COR-L47 (cell line): ENCODE measurements at places on chromosomes 16 and 17.

DNA sequence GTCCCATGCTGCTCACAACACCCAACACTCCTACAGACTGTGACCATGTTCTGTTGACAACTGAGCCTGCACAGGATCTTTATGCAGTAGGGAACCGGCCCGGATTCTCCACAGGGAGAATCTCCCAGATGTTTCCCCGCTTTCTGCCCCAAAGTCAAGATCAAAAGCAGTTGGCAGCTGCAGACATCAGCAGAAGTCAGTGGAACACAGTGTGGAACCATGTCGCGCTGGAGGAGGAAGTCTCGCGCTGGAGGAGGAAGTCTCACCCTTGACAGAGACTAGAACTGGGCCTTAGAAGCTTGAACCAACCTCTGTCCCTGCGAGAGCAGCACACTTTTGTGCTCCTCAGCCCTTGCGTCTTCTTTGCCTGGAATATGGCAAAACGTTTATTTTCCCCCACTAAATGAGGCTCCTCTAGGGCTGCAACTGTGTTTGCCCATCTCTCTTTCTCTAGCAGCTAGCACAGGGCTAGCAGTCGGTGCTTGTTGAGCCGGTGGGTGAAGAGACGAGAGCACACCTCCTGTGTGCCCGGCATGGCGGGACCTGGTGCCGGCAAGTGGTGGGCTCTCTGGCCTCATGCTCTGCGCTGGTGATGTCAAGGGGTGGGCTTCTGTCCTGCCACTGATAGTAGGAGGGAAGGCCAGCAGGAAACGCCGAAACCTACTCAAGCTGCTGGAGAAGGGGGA lies 2.1 kb upstream of the MRC2 start:
- DNase-seq = no peak

GRCh38 chr16:68078701-68079375 lies 6.3 kb upstream of the NFATC3 start:
- no peak for DNase-seq

DNA sequence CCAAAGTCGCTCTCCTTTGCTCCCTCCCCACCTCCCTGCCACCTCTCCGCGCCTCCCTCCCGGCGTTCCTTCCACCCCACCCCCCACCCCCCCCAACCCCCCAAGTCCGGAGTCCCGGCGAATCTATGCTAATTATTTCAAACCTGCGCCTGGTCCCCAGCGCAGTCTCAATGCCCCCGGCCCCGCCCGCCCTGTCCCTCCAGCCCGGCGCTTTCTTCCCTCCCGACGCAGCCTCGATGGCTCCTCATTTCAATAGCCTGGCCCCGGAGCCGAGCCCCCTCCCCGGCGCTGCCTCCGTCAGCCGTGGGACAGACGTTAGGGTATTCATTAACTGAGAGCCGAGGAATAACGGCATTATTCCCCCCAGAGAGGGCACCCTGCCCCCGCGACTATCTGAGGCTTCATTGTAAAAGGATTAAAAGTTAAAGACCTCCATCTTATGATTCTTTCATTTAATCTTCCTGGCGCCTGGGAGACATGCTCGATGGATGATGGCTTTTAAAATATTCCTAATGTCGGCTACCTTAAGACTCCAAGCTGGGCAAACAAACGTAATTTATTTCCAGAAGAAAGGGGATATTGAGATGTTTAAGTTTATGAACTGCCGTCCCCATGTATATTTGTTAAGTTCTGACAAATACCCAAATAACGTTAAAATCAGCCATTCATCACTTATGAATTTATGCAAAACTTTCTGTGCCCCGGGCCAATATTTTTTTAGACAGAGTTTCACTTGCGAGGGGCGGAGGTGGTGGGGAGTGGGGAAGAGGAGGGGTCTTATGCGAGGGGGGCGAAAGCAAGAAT lies 3.4 kb downstream of the NOG start:
- no peak for DNase-seq

GRCh38 chr17:68682903-68683302 lies 81.7 kb upstream of the FAM20A start:
- peak; percentile 47 for DNase-seq

- DNase-seq = no peak
These were observed 1.8 kb upstream of the ZNRF1 start for GRCh38 chr16:74997042-74997491.

GRCh38 chr17:16915752-16916556 lies 56.0 kb downstream of the TNFRSF13B start:
- peak; percentile 25 for DNase-seq

DNA sequence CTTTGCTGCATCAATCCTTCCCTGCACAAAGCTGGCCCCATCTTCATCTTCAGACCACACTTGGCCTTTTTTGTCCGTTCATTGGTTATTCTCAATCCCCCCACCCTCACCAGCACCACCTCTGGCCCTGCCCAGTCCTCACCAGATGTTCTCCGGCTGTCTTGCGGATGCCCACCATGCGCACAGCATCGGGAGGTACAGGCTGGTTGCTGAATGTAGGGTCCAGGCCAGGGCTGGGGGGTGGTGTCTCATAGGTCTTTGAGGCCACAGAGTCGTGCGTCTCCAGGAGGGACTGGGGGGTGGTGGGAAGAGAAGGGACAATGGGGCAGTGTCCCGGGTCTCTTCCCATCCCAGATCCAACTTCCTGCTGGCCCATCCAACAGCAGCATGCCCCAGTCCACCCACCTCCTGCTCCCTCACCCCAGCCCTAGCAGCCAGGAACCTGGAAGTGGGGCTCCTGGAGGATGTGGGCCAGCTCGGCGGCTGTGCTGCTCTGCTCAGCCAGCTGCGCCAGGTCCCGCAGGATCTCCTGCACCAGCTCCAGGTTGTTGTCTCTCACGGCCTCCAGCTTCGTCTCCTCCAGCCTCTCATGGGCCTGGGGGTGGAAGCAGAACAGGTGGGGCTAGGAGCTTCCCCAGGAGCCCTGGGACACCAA lies 24.4 kb downstream of the MPP2 start:
- no peak for DNase-seq

DNA sequence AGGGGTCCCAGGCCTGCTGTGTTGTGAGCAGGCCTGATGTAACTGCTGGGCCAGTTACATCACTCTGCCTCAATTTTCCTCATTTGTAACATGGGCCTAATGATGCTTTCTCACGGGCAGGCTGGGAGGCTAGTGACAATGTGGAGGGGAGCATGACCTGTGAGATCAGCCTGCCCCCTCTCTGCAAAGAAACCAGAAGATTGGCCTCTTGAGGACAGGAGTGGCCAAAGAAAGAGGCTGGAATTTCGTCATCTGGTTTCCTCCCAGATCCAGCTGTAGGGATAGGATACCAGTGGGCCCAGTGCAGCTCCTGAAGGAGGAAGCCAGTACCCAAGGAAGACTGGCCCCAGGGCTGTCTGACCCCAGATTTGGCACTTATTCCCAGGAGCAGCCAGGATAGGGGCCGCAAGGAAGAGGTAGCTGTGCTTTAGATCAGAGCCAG lies 615 bp upstream of the SREBF1 start:
- no peak for DNase-seq

DNA sequence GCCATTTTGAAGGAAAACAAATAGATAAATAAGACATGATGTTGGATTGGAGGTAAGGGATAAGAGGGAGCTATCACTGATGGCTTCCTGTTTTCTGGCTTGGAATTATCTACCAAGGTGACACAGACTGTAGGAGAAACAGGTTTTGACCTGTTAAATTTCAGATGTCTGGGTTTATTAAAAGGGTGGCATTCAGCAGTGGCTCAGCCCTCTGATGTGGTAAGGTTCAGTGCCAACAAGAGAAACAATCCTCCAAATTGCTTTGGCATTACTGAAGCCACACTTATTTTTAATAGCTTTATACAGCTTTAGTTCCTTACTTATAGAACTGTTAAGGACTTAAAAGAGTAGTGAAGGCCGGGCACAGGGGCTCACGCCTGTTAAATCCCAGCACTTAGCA lies 37.0 kb upstream of the AKAP1 start:
- no peak for DNase-seq

DNA sequence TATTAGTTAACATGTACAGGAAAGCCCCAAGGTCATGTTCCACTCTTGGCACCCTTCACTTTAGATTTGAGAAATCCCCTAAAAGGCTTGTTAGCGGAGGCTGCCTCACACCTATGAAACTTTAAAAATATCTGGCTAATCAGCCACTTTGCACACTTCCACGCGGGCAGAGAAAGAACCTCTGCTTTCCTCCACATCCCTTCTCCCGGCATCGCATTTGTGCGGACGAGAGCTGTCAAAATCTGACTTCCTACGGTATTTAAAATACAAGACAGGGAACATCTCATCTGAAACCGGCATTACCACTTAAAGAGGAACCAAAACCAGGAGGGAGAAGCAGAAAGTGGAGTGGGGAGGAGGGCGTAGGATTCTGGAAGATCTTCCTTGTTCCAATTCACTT lies 422.3 kb downstream of the TMEM114 start:
- no peak for DNase-seq

GRCh38 chr17:81437191-81437651 lies 42.0 kb downstream of the BAHCC1 start:
- no peak for DNase-seq

DNA sequence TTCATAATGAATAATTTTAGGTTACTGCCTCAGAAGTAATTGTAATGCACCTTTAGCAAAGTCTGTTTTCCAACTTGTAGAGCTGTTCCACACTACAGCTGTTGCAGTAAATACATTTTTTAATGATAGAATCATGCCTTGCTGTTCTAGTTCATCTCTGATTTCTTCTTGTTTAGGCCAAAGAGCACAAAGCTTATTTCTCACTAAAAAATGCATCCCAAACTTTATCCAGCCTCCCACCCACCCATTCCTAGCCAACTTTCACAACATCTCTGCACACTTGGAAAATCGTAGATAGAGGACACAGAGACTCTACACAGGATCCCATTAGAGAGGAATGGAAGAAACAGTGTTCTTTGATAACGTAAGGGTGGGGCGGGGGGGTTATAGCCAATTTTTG lies 252.2 kb upstream of the DYNLRB2 start:
- DNase-seq = no peak
